CD4-positive, alpha-beta T cell treated with Interleukin-1 beta for 1 hour (primary cell): ENCODE measurements at places on chromosomes 5 and 9.

- no peak for DNase-seq
These were observed 21.6 kb upstream of the EXOC3 start for GRCh38 chr5:421287-421880.

GRCh38 chr9:120619751-120620655, 40.0 kb upstream of the CDK5RAP2 start:
- peak; percentile 52 for DNase-seq

GRCh38 chr5:157198277-157198986, 17.8 kb downstream of the ITK start:
- peak; percentile 50 for DNase-seq

DNA sequence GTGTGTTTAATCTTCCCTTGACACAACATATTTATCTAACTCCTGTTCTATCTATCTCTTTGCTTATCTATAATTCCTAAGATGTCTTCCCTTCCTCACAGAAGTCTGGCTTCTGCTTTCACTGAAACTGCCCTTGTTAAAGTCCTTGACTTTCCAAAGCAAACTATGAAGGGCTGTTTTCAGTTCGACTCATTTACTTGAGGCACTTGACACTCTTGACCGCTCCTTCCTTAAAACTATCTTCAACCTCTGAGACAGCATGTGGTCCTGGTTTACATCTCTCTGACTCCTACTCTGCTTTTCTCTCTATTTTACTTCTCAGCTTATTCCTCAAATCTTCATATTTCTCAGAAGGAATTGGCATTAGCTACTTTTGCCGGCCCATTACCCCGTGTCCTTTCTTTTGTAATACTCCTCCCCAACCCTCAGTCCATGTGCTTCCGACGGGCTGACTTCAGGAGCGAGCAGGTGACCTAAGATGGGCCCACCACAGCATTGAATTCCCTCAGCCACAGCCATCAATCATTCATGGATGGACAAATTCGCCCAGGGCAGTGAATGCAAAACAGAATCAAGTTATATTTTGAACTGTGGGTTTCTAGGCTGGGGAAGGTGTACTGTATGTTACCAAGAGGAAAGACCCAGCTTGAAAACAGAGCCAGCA, 1089.2 kb downstream of the PTPRD start:
- no peak for DNase-seq

GRCh38 chr5:171355302-171355724, 32.3 kb upstream of the NPM1 start:
- no peak for DNase-seq

- DNase-seq: no peak
These were observed 630.1 kb downstream of the IRX1 start for GRCh38 chr5:4225741-4226140.
